ELR (cell line): ENCODE measurements at places on chromosomes 13 and 19.

GRCh38 chr13:29452773-29453616, 142.5 kb downstream of the SLC7A1 start:
- no peak for DNase-seq

DNA sequence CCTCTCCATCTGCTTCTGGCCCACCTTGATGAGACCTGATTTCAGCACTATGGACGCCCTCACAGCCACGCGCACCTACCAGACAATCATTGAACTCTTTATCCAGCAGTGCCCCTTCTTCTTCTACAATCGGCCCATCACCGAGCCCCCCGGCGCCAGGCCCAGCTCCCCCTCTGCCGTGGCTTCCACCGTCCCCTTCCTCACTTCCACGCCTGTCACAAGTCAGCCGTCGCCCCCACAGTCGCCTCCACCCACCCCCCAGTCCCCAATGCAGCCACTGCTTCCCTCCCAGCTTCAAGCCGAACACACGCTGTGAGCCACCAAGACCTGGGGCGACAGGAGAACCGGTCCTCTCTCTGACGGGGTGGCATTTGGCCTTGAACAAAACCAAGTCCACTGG, 19.3 kb upstream of the NPAS1 start:
- no peak for DNase-seq

DNA sequence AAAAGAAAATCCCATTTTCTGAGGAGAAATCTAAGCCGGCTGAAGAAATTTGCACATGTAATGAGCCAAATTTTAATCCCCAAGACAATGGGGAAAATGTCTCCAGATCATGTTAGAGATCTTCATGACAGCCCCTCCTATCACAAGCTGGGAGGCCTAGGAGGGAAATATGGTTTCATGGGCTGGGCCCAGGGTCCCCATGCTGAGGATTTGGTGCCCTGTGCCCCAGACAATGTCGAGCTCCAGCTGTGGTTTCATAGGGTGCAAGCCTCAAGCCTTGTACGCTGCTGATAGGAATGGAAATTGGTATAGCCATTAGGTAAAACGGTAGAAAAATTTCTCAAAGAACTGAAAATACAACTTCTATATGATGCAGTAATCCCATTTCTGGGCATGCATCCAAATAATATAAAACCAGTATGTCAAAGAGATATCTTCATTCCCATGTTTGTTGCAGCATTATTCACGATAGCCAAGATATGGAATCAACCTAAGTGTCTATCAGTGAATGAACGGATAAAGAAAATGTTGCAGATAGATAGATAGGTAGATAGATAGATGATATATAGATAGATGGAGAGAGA, 19.3 kb upstream of the FREM2 start:
- no peak for DNase-seq

DNA sequence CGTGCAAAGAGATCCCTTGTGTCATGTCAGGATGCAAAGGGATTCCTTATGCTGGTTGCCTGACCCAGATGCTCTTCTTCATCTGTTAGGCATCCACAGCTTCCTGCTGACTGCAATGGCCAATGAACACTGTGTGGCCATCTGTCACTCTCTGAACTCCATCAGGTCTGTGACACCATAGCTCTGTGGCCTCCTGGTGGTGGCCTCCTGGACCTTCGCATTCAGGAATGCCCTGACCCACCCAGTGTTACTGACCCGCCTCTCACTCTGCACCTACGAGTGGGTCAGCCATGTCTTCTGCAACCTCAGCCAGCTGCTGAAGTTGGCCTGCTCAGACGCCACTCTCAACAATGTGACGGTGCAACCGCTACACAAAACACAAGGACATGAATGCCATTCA, 23.9 kb upstream of the TPM4 start:
- no peak for DNase-seq

- no peak for DNase-seq
Measured at GRCh38 chr19:11141937-11142527, 13.6 kb downstream of the SPC24 start.

DNA sequence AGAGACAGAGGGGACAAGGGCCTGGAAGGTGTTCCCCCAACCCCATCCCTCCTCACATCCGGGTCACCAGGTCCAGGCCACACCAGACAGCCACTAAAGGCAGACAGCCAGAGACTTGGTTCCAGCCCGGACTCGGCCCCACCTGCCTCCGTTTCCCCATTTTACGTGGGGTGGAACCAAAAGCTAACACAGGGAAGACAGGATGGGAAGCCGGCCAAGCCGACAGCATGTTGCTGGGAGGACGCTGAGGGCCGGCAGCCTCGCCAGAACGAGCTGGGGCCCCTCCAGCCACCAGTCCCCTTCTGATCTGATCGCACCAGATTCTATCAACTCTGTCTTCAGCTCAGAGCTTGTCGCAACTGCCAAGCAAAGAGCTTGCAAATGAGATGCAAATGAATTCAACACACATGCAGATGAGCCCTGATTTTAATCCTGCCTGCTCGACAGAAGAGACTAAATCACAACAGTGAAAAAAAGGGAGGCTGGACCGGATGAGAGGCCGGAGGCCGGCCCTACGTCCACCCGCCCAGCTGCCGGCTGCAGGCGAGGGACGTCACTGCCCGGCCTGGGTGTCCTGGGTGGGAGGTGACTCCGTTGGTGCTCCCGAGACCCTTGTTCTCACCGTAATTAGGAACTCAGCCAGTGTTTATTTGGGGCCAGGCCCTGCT, 17.5 kb upstream of the SHC2 start:
- no peak for DNase-seq

DNA sequence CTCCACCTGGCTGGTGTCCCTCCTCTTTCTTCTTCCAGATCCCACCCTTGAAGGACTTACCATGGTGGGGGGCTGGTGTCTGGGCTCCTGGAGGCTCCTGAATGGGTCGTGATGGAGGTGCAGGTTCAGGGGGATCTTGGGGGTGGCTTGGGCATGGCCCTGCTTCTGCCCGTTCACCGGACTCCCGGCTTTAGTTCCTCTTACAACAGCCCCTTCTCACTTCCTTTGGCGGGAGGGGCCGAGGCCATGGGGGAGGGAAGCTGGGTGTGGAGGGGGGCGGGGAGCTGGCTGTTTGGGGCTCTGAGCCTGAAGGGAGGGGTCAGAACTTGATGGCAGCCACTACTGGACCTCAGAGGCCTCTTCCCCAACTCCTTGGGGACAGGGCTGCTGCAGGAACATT, at the start of gene MYO1F:
Gene MYO1F, minus strand, starts transcription at position 196 of the 400 bp plus-strand sequence. Its CDS starts 133 bp downstream, at position 63.
- no peak for DNase-seq

GRCh38 chr13:39998166-39998565, 342.7 kb downstream of the COG6 start:
- DNase-seq, result no peak

- DNase-seq, result peak; percentile 78
Measured at GRCh38 chr19:632579-633067, 714 bp downstream of the POLRMT start.

DNA sequence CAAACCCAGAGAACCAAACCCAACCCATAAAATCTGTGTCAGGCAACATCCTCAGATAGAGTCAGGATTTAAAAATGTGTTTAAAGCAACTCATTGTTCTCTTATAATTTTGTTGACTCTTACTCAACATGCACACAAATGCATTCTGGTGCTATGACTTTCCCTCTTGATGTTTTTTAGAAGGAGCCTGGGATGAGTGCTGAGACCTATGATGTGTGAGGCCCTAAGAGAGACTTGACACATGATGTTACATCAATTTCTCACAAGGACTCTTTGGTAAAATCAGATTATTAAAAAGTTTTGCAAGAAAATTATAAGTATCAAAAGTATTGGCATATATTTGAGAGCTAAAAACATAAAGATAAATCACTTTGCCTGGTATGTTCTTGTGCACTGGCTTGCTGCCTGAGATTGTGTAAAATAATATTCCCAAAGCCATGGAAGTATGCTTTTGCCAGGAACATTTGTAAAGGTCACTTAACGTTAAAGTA, 173.9 kb downstream of the DCLK1 start:
- peak; percentile 14 for DNase-seq

DNA sequence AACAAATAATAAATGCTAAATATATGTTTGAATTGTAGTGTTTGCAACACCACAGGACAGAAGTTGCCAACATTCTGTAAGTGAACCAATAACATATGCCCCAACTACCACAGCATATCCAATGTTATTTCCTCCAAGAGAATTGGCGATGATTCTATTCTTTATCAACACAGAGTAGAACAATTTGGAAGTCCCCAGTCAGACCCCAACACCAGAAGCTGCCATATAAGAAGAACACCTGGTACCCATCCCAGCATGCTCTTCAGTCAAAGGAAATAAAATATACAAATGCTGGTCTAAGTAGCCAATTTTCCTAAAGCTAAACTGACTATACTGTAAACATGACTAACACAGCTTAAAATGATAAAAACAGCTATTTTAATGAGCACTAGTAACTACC, 145.7 kb downstream of the KLF12 start:
- no peak for DNase-seq

- DNase-seq, result peak; percentile 17
Measured at GRCh38 chr13:41897126-41897525, 63.8 kb downstream of the VWA8 start.

DNA sequence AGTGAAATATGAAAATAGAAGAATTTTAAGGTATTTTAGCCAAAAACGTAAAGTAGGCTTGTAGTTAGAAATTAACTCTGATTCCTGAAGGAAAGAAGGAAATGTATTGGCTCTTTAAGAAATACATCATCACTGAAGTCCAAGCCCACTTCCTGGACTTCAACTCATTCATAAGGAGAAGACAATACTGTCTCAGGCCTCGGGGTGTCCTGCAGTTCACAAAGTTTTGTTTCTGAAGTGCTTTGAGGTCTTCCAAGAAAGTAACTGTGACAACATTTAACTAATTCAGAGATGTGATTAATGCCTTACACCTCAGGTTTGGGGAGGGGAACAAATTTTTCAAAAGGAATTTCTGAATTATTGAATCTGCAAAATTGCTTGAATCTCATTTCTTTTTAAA, 65.8 kb upstream of the STARD13 start:
- DNase-seq, result peak; percentile 77

GRCh38 chr19:7869910-7870511, 4.2 kb downstream of the PRR36 start:
- DNase-seq, result peak; percentile 58

DNA sequence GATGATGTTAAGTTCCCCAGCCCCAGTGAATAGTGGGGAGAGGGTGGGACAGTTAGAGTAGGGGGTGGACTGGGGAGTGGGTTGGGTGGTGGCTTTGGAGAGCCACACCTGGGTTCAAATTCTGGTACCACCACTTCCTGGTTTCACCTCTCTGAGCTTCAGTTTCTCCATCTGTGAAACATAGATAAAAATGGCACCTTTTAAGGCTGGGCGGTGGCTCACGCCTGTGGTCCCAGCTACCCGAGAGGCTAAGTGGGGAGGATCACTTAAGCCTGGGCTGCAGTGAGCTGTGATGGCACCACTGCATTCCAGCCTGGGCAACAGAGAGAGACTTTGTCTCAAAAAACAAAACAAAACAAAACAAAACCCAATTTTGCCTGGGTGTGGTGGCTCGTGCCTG, 5.9 kb downstream of the VAV1 start:
- DNase-seq, result no peak

DNA sequence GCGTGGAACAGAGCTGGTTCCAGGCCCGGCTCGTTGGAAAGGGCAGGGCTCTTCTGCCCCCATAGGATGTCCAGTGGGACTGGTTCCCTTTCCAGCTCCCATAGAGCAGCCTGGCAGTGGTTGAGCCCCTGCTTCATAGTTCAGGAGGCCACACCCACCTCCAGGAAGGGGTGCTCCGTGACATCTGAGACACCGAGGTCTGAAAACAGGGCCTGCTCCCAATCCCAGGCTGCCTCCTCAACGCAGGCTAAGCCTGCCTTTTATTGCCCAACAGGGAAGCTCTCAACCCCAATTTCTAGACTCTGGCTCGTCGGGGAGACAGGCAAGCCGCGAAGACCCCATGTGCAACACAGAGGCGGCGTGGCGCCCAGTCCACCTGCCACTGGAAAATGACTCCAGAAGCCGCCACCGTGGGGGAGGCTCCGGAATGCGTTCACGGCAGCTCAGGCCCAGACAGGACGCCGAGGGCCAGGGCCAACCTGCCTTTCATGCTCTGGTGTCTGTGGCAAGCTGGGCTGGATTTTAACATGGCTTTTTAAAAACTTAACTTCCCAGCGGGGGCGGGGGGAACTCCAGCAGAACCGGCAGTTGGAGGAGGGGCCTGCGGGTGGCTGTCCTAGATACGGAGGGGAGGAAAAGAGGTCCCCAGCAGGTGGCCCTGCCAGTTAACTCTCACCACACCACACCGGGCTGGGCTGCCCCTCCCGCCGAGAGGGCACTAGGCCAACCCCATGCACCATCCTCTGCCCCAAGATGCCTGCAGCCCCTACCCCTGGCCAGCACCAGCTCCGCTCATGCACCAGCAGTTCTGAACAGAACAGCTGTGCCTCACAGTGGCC, 17.9 kb upstream of the TINCR start:
- no peak for DNase-seq

- DNase-seq, result no peak
Measured at GRCh38 chr19:48741129-48741999, 954 bp upstream of the RASIP1 start.

- no peak for DNase-seq
Measured at GRCh38 chr13:98506322-98506721, 70.6 kb downstream of the STK24 start.

- DNase-seq, result peak; percentile 70
Measured at GRCh38 chr13:42525035-42525504, 48.9 kb upstream of the TNFSF11 start.

DNA sequence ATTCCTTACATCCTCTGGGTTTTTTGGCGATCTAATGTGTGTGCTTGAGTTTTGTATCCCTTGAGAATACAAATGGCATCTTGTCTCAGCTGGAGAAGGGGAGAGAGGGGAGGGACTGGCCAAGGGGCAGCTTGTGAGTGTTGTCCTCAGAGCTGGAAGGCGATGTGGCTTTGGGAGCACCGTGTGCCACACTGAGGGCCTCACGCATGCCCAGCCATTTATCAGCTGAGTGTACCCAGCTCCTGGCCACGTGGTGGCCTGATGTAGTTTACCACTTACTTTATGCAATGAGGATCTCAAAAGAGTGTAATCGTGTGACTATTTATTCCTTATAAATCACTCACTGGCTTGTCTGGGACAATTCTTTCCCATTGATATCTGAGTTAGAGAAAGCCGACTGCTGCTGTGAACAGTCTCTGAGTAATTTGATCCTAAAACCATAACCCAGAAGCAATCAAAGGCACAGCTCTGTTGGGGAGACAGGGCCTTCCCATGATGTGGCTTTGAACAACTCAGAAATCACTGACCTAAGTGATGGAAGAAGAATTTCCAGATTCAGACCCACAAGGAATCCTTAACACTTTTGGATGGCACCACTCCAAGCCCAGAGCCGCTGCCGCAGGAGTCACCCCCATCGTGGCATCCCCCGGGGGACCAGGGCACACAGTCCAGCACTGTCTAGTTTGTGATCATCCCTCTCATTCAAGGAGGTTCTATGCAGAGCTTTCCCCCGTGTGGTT, 53.9 kb upstream of the MTIF3 start:
- no peak for DNase-seq

- DNase-seq, result peak; percentile 71
Measured at GRCh38 chr13:87274209-87274819, 396.9 kb upstream of the SLITRK5 start.

- DNase-seq, result peak; percentile 24
Measured at GRCh38 chr13:73952648-73953047, 181.6 kb downstream of the KLF12 start.

DNA sequence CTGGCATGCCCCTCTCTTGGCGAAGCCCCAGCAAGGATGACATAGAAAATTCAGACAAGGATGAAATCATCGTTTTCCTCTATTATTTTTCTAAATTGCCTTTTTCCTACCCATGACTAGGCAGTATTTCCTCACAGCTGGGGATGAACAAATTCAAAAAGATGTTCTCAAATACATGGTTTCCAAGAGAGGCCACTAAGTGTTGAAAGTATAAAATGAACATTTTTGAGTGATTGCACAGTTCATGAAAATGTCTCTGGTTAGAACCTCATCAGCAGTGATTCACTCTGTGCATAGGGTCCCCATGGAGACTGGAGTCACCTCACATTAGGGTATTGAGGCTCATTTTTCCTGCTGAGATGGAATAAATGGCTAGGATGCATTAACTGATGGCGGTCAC, 373.7 kb downstream of the DNAJC15 start:
- peak; percentile 7 for DNase-seq
